Caco-2 (cell line): ENCODE measurements at places on chromosomes 11 and 22.

DNA sequence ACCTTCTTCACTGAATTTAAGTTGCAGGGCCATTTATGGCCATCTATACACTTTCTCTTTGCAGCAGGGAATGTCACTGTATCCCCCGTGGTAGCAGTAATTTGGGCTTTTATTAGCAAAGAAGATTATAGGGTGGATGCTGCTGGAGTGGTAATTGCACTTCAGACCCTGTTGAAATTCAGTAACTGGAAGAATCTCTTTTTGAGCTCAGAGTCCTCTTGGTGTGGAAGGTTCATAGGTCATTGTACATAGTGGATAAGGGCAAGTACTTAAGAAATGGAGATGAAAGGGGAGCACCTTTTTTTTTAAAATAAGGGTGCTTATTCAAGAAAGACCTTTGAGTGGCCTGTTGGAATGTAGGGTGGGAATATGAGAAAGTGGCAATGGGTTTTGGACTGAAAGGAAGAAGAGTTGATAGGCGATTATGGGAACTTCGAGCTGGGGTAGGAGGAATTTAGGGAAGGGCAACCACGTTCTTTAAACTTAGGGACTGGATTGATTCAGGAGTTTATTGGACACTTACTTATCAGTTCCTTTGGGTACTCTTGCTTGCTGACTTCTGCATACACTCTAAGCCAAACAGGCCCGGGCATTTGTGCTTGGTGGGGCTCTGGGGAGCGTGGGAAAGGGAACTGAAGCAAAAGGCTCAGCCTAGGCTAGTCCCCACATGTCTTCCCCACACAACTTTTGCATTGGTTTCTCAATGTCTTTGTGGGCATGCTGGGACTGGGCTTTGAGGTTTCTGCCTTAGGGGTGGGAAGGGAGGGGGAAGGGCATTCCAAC is 26.5 kb downstream of the CTNND1 start:
- peak; percentile 77 for DNase-seq

DNA sequence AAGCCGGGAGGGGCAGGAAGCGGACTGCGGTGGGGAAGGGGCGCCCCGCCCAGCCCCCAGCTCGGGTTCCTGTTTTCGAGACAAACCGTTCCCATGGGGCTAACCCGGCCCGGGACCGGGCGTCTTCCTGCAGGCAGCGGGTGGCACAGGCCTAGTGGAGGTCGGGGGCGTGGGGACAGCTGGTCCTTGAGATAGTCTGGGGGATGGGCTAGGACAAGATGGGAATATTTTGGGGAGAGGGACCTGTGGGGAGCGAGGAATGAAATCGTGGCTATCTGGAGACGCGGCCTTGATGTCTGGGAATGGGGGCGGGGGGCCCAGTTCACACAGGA is 1.2 kb upstream of the RASGRP2 start:
- DNase-seq = no peak

- DNase-seq = peak; percentile 79
Observed at GRCh38 chr11:75450826-75451821, 18.1 kb upstream of the KLHL35 start.

DNA sequence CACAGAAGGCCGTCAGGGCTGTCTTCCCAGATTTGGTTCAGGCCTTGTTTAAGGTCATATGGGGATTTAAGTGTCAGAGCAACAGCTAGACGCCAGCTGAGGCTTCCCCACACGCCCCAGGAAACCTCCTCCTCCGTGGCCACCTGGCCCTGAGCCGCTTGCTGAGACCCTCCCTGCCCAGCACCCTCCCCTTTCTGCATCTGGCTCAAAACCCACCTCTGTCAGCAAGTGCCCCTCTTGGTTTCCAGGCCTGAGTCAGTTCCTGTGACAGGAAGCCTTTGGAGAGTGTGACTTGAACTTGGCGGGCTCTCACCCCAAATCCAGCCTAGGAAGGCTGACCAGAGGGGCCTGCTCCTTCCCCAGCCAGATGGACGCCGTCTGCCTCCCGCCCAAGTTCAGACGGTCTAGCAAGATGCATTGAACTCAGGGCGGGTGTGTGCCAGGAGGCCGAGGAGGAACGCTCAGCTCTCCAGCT is 561 bp downstream of the FXYD2 start:
- DNase-seq = no peak

GRCh38 chr11:2767801-2768200 is 68.0 kb upstream of the KCNQ1OT1 start:
- no peak for DNase-seq

- DNase-seq = no peak
Observed at GRCh38 chr22:20019661-20020532, 1.0 kb upstream of the TANGO2 start.

GRCh38 chr22:32618441-32619140 is 144.0 kb downstream of the FBXO7 start:
- DNase-seq = no peak

DNA sequence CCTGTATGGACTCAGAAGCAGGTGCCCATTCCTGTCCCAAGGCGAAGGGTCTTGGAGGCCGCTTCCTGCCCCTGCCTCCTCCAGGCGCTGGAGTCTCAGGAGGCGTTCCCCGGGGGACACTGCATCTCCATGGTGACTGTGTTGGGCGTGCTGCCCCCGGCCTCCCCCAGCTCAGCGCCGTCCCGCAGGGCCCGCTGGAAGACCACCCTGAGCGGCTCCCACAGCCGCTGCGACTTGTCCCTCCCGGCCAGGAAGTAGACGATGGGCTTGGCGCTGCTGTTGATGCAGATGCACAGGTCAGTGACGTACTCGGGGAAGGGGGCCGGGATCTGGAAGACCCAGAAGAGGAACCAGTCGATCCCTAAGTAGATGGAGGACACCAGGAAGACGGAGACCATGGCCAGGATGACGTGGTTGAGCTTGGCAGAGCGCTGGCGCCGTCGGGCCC is 7.8 kb downstream of the MRGPRF start:
- no peak for DNase-seq

GRCh38 chr11:70410276-70411205 is 12.2 kb downstream of the CTTN start:
- no peak for DNase-seq

DNA sequence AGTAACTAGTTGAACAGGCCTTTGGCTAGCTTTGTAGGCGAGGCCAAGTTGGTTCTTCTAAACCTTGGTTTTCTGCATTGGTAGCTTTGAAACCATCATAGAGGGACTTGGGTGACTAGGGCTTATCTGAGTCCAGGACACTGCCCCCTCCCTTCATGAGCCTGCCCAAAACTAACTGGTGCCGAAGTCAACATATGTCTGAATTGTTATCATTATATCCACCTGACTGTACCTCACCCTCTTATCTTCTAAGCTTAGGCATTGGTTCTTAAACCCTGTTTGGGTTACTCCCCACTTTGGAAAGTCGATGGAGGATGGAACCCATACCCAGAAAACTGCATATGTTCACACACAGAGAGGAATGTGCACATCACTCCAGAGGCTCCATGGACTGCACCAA is 7.6 kb upstream of the MAPK8IP1 start:
- DNase-seq = no peak

- peak; percentile 99 for DNase-seq
Observed at GRCh38 chr11:119334174-119334930, at the start of gene RNF26. Gene RNF26 (plus strand): TSS chr11:119334527. CDS start chr11:119335123, 596 bp downstream.

GRCh38 chr11:67264260-67264659 is 2.0 kb upstream of the GRK2 start:
- DNase-seq = no peak

DNA sequence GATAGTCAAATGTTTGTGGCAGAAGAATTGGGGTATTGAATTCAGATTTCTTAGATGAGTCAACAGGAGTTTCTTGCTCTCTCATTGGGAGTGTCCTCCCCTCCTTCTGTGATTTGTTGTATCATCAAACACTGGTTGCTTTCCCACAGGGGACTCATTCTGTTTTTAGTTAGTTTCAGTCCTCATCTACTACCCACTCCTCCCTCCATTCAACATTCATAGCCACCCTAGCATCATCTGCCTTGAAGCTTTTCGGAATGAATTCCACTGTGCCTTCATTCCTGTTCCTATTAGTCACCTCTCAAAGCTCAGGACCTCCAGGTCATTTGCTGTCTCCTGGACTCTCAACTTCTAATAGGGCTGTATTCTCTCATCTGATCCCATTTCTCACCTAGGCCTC is 31.5 kb upstream of the RAB38 start:
- no peak for DNase-seq

DNA sequence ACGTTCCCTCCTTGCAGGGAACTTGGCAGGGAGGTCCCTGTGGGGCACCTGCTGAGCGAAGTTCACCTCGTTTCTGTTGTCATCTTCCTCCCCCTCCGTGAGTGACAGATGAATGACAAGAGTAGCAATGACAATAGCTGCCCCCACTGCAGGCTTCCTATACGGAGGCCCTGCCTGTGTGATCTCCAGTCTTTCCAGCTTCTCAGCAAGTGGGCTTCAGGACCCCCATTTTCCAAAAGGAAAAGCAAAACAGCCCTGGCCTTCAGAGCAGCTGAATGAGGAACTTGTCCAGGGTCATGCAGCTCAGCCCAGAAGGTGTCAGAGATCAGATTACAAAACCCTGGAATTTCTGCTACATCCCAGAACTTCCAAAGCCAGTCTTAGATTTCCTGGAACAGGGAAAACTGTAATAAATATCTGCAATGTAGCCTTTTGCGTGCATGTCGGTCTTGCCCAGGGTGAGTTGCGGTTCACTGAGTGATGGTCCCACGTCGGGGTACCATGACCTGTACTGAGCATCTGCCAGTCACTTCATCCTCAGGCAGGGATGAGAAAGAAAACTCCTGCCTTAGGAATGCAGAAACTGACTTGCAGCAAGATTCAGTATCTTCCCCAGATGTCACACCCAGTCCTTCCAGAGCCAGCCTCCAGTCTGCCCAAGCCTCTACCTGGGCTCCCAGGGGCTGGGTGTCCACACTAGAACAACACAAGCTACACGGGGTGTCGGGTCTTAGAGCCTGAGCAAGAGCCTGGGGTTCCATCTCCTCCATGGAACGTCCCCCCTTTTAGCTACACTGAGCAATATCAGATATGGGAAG is 1457.0 kb downstream of the BRD1 start:
- no peak for DNase-seq

DNA sequence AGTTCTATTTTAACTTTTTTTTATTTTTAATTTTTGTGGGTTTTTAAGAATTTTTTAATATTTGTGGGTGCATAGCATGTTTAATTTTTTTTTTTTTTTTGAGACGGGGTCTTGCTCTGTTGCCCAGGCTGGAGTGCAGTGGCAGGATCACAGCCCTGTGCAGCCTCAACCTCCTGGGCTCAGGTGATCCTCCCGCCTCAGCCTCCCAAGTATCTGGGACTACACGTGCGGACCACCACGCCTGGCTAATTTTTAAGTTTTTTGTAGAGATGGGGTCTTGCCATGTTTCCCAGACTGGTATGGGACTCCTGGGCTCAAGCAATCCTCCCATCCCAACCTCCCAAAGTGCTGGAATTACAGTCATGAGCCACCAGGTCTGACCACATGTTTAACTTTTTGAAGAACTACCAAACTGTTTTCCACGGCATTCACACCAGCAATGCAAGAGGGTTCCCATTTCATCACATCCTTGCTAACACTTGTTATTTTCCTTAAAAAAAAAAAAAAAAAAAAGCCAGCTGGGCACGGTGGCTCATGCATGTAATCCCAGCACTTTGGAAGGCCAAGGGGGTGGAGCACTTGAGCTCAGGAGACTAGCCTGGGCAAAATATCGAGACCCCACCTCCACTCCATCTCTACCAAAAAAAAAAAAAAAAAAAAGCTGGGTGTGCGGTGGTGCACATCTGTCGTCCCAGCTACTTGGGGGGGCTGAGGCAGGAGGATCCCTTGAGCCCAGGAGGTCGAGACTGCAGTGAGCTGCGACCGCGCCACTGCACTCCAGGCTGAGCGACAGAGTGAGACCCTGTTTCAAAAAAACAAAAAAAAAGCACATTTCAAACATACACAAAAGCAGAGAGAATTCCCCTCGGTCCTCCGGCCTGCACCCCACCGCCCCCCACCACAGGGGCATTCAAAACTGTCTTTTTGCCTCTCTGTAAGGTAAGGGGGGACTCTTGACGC is 16.7 kb upstream of the TXNRD2 start:
- DNase-seq = no peak

DNA sequence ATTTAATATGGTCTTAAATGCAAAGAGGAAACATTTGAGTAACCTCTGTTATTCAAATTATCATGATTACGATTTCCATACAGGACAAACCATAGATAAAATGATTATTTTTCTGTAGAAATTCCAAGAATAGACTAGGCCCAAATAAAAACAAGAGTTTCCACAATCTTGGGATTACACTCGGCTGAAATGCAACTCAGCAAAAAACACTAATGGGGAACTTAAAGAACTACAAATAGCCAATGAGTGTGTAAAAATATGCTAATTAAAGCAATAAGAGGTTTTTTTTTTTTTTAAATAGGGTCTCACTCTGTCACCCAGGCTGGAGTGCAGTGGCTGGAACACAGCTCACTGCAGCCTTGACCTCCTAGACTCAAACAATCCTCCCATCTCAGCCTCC is 10.5 kb upstream of the PRRG4 start:
- no peak for DNase-seq

- DNase-seq = no peak
Observed at GRCh38 chr11:131790586-131790985, 420.2 kb downstream of the NTM start.

DNA sequence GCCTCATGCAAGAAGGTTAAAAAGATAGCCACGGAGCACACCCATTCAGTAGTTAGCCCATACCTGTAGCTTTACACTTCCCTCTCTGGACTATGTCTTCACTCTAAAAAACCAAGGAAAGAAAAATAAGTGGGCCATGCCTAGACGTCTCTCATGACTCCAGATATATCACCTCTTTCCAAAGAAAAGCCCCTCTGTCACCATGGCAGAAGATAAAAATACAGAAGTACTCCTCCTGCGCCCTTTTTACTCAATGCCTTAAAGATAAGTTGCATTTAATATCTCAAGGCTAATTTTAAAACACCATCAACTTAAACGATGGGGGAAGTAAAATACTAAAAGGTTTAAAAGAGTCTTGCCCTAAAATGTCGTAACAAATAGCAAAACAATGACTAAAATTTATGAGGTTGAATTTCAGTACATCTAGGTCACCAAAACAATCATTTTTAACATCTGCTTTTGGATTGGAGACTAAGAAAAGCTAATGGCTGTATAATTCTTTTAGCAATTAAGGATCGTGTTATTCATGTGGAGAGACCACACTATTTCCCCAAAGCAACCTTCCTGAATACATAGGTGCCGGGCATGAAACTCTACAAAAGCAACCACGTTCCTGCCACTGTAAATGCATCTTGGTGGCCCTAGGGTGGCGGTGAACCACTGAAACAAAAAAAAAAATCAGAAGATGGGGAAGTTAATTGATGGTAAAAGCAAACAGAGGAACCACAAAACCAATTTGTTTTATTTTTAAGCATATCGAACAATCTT is 46.0 kb downstream of the CELF1 start:
- no peak for DNase-seq

DNA sequence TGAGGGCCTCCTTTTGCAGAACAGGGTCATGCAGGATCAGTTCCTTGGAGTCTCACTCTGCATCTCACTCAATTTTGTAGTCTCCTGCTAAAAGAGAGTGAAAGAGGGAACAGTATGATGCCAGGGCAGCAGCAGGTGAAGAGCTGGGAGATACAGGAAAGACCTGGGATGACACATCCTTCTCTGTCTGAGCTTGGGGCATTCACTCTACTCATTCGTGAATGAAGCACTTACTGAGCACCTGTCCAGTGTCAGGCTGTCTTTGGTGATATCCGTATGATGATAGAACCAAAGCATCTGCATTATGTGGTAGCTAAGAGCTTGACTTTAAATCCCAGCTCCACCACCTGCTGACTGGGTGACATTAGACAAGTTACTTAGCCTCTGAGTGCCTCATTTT is 14.4 kb downstream of the SREBF2 start:
- DNase-seq = no peak
